ENCODE measurements at places on chromosomes 2 and 18.
A peak's percentile ranks its signal among the peaks of the same experiment; 100 is the strongest.

DNA sequence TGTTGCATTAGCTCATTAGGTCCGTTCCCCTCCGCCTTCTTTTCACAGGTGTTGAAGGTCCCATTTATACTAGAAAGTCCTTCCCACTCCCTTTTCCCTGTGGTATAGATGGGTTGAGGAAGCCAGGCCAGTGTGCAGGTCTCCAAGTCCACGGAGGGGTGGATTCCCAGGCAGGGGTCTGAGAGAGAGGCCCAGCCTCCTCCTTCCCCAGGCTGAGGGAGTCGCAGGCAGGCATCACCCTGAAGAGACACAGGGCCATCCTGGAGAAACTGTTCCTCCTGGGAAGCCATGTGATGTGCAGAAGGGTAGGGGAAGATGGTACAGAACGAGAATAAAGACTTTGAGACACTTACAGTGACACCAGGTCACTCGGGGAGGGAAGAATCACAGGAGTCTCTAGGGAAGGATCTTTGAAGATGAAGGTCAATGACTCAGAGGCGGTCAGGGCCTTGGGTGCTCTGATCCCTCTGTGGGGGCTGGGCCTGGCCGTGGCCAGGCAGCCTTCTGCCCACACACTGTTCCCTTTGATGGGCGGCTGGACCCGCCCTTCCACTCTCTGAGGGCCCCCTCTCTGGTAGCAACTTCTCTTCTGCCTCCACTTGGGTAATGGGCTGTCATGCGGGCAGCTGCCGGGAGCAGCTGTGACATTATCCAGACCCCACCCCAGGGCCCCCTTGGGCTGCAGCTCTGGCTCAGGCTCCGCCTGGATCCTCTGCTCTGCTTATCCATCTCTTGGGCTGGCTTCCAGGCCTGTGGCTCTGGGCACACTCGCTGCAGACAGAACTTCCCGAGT lies 45.1 kb downstream of the RHOB start:
- H3K36me3 ChIP-seq: no peaks in the 10 kb centered on the region
- DNase-seq: peak; percentile 20
- peaks cover 5% of the 10 kb centered on the region for H3K27me3 ChIP-seq
- peaks cover 20% of the 10 kb centered on the region for H3K4me1 ChIP-seq
- no peak overlapping the region for H3K27ac ChIP-seq
- no peak overlapping the region for H3K4me3 ChIP-seq

DNA sequence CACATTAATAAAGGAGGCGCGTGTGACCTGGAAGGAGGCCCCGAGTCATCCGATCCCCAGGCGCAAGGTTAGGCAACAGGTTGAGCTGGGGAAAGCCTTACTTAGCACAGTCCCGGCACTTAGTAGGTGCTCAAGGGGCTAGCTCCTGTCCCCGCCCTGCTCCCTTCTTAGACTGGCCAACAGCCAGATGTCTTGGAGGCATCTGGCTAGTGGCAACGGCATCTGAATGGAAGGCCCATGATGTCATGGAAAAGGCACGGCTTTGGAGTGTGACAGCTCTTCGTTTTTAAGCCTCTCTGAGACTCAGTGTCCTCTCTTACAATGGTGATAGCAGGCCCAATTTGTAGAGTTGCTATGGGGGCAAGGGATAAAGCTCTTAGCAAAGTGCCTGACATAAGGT lies 258.3 kb downstream of the CYRIA start:
- H3K27ac ChIP-seq: no peak overlapping the region
- H3K4me3 ChIP-seq: no peak overlapping the region
- H3K4me1 ChIP-seq: no peaks in the 10 kb centered on the region
- H3K36me3 ChIP-seq: no peaks in the 10 kb centered on the region
- no peak for DNase-seq

DNA sequence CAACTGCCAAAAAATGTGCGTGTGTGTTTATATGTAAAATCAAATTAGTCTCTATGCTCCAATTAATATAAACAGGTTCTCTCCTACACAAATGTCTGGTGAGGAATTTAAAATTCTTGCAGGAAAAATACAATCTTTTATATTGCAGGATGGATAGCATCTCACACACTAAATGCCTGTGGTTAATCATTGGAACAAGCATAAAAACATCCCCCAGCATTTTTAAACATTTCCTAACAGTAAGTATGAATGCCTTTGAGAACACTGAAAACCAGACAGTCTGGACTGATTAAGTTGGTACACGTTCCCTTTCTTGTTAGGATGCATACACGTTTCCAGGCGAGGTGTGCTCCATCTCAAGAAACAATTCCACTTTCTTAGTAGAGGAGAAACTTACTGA lies 29.9 kb upstream of the PDE1A start:
- H3K27me3 ChIP-seq: no peaks in the 10 kb centered on the region
- H3K36me3 ChIP-seq: no peaks in the 10 kb centered on the region
- H3K27ac ChIP-seq: no peak overlapping the region
- peak; percentile 2 for DNase-seq
- H3K4me3 ChIP-seq: no peak overlapping the region
- H3K4me1 ChIP-seq: no peaks in the 10 kb centered on the region

- H3K27me3 ChIP-seq: no peaks in the 10 kb centered on the region
- peak; percentile 85 for DNase-seq
- peaks cover 2% of the 10 kb centered on the region for H3K4me1 ChIP-seq
- no peak overlapping the region for H3K4me3 ChIP-seq
- no peaks in the 10 kb centered on the region for H3K36me3 ChIP-seq
Measured at GRCh38 chr2:162297925-162298552, 20.4 kb downstream of the IFIH1 start.

GRCh38 chr2:3268705-3269029 lies 109.0 kb downstream of the EIPR1 start:
- no peak overlapping the region for H3K4me3 ChIP-seq
- no peaks in the 10 kb centered on the region for H3K4me1 ChIP-seq
- no peak for DNase-seq
- H3K27me3 ChIP-seq: no peaks in the 10 kb centered on the region
- no peak overlapping the region for H3K27ac ChIP-seq
- no peaks in the 10 kb centered on the region for H3K36me3 ChIP-seq
